ENCODE measurements at places on chromosomes 6 and 20.

GRCh38 chr6:121811106-121811505 is 375.7 kb downstream of the GJA1 start:
- no peak for DNase-seq

DNA sequence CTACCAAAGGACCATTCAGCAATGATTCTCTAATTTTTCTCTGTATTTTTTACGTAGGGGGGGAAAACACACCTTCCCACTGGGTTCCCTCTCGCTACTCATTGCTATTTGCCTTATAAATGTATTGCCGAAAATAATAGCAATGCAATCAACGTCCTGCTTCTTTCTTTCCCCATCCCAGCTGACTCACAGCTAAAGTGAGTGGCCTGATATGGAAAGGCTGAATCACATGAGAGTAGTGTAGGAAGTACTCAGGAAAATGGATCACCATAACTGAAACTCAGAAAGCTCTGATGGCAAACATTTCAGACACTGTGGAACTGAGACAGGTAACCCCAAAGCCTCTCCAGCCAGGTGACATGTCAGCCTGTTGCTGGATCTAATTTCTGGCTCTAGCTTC is 49.3 kb upstream of the SRPK1 start:
- DNase-seq, result no peak

- no peak for DNase-seq
Observed at GRCh38 chr6:115216835-115217234, 843.9 kb downstream of the FRK start.

- no peak for DNase-seq
Observed at GRCh38 chr6:140319209-140319608, 944.8 kb upstream of the CITED2 start.

DNA sequence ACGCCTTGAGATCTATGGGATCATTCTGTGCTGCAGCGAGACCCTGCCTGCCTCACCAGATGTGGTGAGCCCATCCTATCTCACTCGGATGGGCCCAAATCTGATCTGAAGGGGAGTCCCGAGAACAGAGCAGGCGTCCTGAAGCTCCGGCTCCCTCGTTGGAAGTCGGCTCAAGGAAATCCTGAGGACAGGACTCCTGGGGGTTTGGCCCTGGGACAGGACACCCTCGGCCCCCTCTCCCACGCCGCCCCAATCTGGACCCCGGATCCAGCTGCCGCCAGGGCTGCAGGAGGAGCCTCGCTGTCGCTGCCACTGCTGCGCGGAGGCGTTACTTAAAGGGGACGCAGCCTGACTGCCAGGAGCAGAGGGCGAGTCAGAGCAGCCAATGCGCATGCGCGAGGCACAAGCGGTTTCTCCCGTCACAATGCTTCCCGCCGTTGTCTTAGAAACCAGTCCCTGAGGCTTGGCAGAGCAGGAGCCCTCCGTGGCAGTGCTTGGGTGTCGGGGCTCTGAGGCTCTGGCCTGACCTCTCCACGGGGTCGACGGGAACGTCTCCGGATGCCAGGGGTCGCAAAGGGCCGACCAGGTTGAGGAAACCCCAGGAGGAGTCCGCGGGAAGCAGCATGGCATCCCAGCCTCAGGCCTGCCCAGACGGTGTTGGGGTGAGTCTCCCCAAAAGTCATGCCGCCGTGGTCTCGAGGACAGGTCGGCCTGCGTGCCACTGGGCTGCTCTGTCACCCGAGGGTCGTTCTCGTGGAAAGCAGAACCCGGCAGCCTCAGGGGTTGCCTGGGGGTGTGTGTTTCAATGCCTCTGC is 1567.8 kb upstream of the DEFB115 start:
- DNase-seq, result no peak

- no peak for DNase-seq
Observed at GRCh38 chr20:12199703-12200102, 282.0 kb downstream of the BTBD3 start.

GRCh38 chr6:51855310-51856082 is 231.9 kb downstream of the PKHD1 start:
- DNase-seq, result peak; percentile 25

DNA sequence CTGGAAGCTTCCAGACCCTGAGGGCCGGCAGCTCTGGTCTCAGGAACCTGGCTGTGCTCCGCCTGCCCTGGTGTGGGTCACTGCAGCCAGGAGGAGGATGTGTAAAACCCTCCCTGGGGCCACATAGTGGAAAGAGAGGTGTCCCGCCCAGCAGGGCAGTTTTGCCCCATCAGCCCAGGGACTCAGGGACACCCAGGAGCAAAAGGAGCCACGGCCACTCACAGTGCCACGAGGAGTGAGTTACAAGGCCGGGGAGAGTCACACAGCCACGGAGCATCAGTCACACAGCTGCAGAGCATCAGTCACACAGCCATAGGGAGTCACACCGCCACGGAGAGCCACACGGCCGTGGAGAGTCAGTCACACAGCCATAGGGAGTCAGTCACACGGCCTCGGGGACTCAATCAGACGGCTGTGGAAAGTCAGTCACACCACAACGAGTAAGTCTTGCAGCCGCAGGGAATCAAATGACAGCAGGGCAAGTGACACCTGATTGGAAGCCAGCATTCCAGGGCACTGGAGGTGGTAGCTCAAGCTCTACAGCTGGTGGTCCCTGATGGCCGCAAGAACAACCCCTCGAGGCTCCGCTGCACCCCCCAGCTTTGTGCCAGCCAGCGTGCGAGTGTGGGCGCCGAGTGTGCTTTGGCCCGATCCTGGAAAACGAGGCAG is 60.9 kb downstream of the DLL1 start:
- no peak for DNase-seq

DNA sequence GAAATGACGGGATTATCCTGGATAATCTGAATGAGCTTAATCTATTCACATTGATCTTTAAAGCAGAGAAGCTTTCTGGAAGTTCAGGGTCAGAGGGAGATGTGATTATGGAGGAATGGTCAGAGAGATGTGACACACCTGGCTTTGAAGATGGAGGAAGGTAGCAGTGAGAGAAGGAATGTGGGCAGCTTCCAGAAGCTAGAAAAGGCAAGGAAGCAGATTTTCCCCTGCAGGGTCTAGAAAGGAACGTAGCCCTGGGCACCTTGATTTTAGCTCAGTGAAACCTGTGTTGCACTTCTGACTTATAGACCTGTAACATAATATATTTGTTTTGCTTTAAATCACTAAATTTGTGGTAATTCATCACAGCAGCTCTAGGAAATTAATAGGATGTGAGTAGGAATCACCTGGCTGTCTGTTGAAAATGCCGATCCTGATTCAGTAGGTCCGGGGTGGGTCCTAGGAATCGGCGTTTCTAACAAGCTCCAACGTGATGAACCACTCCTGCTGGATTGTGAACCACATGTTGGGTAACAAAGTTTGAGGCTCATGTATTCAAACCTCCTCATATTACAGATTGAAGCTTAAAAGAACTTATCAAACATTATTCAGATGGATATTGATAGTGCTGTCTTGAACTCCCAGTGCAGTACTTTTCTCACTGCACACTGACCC is 157.0 kb downstream of the GJA1 start:
- no peak for DNase-seq

DNA sequence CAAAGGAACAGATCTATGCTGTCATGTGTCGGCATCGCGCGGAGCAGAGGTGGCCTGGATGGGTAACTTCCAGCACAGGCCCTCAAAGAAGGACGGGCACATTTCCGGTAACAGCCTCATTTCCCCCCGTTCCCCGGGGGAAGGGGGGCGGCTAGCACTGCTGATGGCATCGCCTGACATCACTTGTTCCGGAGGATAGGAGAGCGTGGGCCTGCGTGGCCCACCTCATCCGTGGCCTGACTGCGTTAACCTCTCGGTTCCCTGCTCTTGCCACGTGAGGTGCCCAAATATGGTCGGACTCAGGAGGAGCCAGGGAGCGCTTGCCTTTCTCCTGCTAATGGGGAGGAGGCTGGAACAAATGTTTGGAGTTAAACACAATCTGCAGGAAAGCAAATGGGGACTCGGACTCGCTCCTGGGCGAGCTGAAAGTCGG is at the start of gene AKAP12:
Gene AKAP12 (plus strand): TSS at position 365 of the 433 bp plus-strand sequence. CDS start 596 bp downstream, outside the sequence.
- peak; percentile 44 for DNase-seq

DNA sequence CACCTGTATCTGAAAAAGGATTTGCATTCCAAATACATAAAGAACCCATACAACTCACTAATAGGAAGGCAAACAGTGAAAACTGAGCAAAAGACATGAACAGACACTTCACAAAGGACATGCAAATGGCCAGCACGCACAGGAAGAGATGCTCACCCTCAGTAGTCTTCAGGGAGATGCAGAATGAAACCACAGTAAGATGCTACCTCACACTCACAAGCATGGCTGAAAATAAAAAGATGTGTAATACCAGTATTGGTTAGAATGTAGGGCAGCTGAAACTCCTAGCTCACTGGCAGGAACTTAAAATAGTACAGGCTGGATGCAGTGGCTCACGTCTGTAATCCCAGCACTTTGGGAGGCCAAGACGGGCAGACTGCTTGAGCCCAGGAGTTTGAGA is 64.6 kb downstream of the SNX5 start:
- DNase-seq, result no peak

DNA sequence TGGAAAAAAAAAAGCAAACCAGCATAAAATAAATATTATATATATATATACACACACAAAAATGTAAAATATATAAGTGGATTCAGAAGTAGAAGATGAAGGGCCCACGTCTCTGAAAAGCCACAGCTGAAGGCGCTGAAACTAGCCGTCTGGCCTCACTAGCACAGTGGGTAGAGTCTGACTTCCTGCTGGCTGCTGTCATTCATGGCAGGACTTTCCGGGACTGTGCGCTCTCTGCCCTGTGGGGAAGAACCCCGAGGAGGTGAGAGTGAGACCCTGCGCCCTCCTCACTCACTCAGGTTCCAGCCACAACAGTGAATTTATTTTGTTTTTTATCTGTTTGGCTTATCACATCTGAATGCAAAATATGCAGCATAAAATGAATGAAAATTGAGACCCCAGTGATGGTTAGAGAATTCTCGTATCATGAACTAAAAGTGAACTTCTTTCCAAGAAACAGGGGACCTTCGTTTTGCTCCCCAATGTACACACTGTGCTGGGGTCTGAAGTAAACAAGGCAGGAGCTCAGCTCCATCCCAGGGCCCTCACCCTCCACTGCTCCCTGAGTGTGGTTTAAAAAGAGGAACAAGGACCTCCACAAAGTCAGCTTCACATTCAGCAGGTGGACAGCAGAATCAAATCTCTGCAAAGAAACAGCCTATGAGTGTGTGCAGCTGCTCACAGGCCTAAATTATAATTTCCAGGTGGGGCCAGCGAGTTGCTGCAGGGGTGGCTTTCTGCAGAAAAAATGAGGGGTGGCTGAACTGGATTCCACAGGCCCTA is 1.3 kb upstream of the RAMACL start:
- no peak for DNase-seq

GRCh38 chr6:31908791-31909190 is 6.9 kb upstream of the ZBTB12 start:
- DNase-seq, result no peak

- DNase-seq, result no peak
Observed at GRCh38 chr6:20969551-20969950, 435.3 kb downstream of the CDKAL1 start.

- no peak for DNase-seq
Observed at GRCh38 chr20:37347891-37348791, 2.2 kb downstream of the SRC start.

Data from mucosa of gallbladder (tissue), 1 donor.